ENCODE measurements at places on chromosomes 1 and 21. TPM values are rescaled to one million over a fixed set of nuclear protein-coding genes. Genes with fewer than 3 reads are reported as not detected.

Gene TRIM46
- total RNA-seq: 3.5 TPM

Gene USP24
- 93.6 TPM for total RNA-seq

Gene C8A
- not detected for total RNA-seq

Gene TMEM201
- 4.9 TPM for total RNA-seq

Gene ZNF695
- total RNA-seq: 1.2 TPM

Gene UBXN10
- total RNA-seq: 0.32 TPM

Gene TSHB
- total RNA-seq: not detected

Gene PTPRU
- total RNA-seq: 12.5 TPM

Gene VASH2
- total RNA-seq: 0.43 TPM

Gene KCNT2
- total RNA-seq: 4.7 TPM

Gene CD5L
- not detected for total RNA-seq

Gene SLC39A1
- total RNA-seq: 97.9 TPM

Gene SV2A
- total RNA-seq: 9.9 TPM

Gene HAO2
- total RNA-seq: not detected

Gene SAMD11
- total RNA-seq: 36.2 TPM

Gene PLA2G2D
- total RNA-seq: not detected

Gene RAB3B
- 7.9 TPM for total RNA-seq

Gene TSPAN1
- total RNA-seq: 0.91 TPM

Gene SPRR3
- not detected for total RNA-seq

Gene ARV1
- 20.2 TPM for total RNA-seq

Gene FAM167B
- 3.0 TPM for total RNA-seq

Gene SLC35D1
- 24.3 TPM for total RNA-seq

Gene NCF2
- 1.2 TPM for total RNA-seq

Gene KHDC4
- total RNA-seq: 24.6 TPM

Gene AUNIP
- 0.65 TPM for total RNA-seq

Gene NHLH1
- under 0.01 TPM for total RNA-seq

Gene YTHDF2
- total RNA-seq: 67.0 TPM

Gene S100A7
- total RNA-seq: not detected

Gene SPATA1
- total RNA-seq: 2.8 TPM

Gene REN
- not detected for total RNA-seq

Gene S100A12
- total RNA-seq: not detected
